RKO (cell line): ENCODE measurements at places on chromosomes 3 and 15.

- DNase-seq, result no peak
Observed at GRCh38 chr3:161275919-161276318, 54.8 kb downstream of the NMD3 start.

GRCh38 chr15:89812011-89812846 is 2.4 kb downstream of the ANPEP start:
- DNase-seq, result no peak

GRCh38 chr3:108985844-108986243 is 32.2 kb upstream of the GUCA1C start:
- DNase-seq, result no peak

DNA sequence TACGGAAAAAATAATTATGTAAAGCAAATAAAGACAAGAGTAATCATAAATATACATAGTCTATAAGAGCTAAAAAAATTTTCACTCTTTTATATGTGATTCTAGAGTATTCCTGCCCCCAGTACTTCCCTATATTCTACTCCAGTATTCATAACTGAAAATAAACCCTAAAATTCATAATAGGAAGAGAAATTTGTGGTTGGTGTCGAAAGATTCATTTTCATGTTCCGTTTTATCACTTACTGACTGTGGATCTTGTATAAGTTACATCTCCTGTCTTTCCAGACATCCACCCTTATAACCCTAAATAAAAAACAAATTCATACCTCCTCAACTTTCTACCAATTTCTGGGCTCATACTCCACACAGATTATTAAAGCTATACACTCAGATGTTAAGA is 16.0 kb upstream of the MBNL1 start:
- no peak for DNase-seq

DNA sequence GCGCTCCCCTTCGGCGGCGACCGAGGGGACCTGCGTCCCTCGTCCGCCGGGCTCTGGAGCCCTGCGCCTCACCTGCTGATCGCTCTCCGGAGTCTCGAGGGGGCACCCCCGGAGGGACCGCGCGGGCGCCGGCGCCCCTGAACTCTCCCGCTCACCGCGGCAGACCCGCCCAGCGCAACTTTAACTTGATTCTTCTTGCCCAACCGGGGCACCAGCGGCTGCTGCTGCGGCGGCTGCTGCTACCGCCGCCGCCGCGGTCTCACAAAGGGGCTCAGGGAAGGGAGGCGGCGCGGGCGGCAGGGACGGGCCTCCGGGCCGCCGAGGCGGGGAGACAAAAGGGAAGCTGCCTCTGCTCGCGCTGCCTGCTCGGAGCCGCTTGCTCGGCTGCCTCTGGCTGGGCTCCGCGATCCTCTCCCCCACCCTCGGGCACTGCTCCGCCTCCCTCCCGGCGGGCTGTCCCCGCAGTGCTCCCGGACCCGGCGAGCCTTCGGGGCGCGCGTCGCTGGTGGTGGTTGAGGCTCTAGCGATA is at the start of gene PPM1L:
Gene PPM1L, plus strand, starts transcription at position 456 of the 529 bp plus-strand sequence.
- peak; percentile 46 for DNase-seq

DNA sequence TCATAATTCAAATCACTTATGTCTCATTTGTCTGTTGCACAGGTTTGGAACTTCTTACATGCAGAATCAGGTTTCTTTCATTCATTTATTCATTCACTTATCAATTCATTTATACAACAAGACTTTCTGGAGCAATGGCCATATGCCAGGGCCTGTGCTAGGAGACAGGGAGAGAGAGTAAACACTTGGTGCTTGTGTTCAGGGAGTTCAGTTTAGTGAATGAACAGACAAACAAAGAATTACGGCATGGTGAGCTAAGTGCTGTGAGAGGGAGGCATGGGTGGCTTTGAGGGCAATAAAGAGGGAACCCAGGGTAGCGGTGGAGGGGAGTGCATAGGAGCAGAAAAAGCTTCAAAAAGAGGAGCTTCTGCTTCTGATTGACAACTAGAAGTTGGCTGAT is 8.5 kb upstream of the IREB2 start:
- DNase-seq, result no peak

DNA sequence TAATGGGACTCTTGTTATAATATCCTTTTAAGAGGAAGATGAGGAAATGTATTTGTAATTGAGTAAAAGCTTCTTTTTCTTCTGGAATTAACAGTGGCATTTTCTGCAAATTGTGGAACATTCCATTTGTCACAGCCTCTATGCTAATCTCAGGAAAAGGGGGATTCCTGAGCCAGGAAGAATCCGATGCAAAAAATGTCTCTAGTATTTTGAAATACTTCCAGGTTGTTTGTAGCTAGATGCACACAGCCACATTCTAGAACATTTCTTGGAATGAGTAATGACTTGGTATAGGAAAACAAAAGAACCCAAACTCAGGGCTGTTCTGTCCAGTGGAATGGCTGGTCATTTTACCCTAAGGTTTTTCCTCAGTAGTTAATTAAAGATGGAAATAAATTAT is 98.5 kb upstream of the SLC2A2 start:
- no peak for DNase-seq

DNA sequence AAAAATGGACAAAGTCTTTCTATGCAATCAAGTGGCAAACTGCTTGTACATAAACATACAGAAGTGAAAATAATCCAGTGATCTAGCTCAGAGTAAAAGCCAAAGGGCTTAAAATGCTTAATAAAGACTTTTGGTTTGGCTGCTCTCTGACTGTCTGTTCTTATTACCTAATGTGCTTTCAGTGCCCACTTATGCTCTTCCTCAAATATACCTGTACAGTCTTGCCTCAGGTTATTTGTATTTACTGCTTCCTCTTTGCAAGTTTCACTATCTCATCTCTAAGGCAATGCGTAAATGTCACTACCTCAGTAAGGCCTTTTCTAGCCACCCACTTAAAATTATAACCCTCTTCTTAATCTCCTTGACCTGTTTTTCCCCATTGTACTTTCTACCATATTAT is 171.8 kb downstream of the EPHA6 start:
- no peak for DNase-seq

DNA sequence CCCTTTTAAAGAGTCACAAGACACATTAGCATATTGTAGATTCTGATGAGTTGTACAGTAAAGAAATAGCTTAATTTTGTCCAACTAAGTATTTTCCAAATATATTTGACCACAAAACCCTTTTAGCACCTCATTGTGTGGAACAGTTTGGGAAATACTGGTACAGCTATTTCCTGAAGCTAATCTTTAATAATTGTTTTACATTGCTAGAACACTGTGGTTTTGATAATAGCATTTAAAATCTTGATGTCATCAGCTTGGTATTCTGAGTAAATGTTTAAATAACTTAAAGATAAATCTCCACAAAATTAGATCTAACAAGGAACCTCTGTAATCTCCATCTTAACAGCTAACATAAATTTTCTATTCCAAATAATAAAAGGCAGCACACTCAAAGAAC is 140.0 kb upstream of the MLF1 start:
- DNase-seq, result no peak

- DNase-seq, result no peak
Observed at GRCh38 chr3:150635076-150635475, 32.0 kb downstream of the SELENOT start.

DNA sequence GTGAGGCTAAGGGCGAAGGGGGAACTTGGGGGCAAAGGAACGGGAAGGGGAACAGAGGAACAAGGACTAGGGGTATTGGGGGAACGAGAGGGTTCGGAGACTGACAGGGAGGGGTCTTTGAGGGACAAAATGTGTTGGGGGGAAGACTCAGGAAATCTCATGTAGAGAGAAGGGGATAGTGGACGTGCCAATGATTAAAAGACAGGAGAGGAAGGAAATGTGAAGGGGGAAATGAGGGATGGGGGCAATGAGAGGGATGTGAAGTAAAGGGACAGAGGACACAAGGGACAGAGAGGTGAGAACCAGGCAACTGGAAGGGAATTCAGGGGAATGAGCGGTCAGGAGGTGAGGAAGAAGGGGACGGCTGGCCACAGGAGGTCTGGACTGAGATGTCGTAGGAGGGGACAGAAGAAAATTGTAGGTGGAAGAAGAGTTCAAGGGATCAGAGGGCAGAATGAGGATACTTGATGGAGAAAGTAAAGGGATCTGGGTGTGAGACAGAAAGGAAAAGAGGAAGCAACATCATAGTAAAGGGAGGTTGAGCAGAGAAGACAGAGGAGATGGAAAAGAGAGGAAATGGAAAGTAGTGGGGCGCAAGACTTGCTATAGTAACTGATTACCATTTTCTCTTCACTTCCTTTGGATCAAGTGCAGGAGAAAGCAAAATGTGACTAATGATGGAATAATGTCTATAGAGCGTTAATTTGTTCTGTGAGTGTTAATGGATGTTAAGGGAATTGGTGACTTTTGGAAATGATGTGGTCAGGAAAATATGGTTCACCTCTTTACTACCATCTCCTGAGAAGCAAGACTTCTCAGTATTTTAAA is 749 bp downstream of the RAB8B start:
- DNase-seq, result peak; percentile 78

- no peak for DNase-seq
Observed at GRCh38 chr3:46905661-46906451, 28.3 kb downstream of the PTH1R start.

- DNase-seq, result no peak
Observed at GRCh38 chr15:33064878-33065277, 129.6 kb downstream of the FMN1 start.

- no peak for DNase-seq
Observed at GRCh38 chr15:80854104-80854503, 74.9 kb downstream of the CEMIP start.

DNA sequence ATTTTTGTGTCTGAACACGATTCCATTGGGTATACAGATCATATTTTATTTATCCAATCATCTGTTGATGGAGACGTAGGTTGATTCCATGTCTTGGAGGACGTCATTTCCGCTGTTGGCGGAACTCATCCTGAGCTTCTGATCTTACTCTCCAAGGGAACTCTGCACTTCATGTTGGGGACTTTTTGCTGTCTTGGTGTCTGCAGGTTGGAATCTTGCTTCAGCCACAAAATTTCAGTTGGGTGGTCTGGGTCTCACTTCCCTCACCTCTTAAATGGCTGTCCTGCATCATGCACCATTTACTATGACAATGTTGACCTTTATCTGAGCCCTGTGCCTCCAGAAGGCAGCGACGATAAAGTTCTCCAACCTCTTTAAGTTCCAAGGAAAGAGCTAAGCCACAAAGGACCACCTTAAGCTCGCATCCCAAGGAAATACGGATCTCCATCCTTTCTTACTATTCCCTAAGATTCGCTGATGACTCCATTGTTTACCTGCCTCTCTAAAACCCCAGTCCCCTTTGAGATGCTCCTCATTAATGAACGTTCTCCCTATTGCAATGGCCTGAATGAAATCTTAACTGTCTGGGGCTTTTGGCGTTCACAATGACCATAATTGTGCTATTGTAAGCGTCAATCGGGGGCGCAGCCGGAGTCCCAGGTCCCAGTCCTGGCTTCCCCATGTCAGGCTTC is 23.1 kb upstream of the RNU6-1 start:
- DNase-seq, result no peak

GRCh38 chr3:64179860-64180259 is 45.4 kb downstream of the PRICKLE2 start:
- no peak for DNase-seq

GRCh38 chr15:67771189-67771800 is 54.0 kb upstream of the SKOR1 start:
- DNase-seq, result no peak

GRCh38 chr15:99101501-99101900 is 3.4 kb upstream of the SYNM start:
- DNase-seq, result no peak

DNA sequence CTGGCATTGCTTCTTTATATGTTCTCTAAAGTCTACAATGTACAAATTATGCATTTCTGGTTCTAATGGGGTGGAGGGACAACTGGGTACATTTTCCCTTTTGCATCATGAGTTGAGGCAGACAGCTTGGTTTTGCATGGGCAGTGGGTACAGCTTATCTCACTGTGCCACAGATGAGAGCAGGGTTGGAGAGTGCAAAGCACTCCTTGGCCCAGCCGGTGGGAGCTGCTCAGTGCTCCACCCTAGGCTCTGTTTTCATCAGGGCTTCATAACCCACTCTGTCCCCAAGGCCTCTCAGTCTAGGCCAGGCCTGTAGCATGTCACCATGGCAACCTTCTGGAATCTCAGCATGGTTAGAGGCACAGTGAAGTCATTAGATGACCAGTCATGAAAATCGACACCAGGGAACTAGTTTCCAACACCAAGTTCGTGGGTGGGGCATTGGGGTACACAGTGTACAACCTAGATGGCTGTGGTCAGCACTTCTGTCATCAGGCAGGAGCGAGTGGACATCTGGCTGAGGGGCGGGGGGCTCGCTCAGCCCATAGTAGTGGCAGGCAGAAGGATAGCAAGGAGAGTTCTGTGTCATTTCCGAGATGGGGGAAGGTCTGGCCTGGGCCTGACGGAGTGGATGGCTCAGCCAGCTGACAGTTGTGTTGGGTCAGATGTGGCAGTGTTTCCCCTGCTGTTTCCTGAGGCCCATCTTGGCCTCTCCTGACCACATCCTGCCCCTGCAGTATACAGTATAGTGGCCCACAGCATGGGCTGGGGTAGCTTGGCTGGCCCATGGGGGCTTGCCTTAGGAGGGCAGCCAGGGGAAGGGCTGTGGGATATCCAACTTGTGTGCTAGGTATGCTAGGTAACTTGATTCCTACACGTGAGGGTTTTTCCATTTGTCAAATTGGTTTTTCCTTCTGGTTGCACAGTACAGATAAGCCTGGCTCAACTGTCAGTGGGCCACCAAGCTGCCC is 75.7 kb upstream of the PRR23C start:
- no peak for DNase-seq

DNA sequence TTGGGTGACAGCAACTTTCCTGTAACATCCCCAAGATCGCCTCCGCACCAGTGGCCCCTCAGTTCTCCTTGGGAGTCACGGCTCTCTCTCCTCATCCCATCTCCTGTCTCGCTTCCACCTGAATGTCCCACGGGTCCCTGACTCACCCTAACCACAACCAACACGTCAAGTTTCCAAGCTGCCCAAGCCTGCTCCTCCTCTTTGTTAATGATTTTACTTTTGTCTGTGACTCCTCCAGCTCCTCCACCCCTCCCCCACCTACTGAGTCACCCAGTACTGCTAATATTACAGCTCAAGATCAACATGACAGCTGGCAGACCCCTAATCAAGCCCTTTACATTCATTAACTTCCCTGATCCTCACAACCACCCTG is 39.3 kb downstream of the BDH1 start:
- DNase-seq, result peak; percentile 73

DNA sequence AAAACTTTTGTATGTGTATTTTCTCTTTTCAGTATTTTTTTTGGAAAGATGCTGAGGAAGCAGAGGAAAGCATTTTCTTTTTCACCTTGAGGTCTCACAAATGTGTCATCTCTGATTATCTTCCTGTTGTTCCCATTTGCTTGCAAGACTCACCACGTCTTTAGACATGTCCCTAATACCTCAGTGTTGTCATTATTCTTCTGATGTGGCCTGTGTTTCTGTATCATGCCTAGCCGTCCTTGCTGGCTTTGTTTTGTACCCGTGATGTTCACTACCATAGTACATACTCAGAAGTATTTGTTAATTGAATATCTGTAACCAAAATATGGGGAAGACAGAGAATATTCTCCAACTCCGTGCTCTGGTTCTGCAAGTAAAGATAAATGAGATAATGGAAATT is 5.0 kb upstream of the P2RY14 start:
- DNase-seq, result no peak

GRCh38 chr15:22939051-22939450 is 41.1 kb downstream of the CYFIP1 start:
- DNase-seq, result no peak

- DNase-seq, result peak; percentile 25
Observed at GRCh38 chr15:75578173-75578947, 755 bp downstream of the PTPN9 start.

GRCh38 chr3:52456169-52456799 is 880 bp downstream of the NISCH start:
- peak; percentile 22 for DNase-seq
